CD4-positive, alpha-beta T cell treated with Interleukin-6 at 100 ng/mL for 8 hours (primary cell): ENCODE measurements at places on chromosomes 1 and 21.

- DNase-seq: no peak
These were observed 65.2 kb downstream of the CD247 start for GRCh38 chr1:167453123-167453522.

DNA sequence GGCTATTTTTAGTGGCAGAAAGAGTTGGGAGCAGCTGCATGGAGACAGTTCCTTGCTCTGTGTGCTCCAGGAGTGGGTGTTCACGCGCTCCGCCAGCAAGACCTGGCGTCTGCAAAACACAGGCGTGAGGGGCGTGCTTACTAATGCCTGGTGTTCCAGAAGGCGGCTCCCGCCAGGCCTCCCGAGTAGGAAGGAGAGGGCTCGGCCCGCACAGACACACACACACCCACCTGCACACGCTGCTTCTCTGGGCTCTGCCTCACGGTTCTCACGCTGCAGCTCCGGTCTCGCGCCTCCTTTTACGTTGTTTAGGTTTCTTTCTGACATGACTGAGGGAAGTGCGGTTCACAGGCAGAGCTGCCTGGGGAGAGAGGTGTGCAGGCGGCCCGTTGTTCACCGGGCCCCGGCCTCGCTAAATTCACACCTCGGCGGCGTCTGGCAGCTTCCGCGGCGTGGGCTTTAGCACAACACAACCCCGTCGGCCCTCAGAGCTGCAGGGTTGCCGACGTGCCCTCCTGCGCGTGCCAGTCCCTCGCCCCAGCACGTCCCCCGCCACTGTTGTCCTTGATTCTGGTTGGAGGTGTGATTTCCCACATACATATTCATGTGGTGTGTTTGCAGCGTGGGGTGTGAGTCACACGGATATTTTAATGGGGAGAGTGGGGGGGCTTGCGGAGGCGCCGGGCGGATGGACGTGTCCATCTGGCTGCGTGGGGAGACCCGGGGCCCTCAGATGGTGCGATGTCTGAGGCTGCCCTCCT is 77.0 kb downstream of the SKI start:
- no peak for DNase-seq

DNA sequence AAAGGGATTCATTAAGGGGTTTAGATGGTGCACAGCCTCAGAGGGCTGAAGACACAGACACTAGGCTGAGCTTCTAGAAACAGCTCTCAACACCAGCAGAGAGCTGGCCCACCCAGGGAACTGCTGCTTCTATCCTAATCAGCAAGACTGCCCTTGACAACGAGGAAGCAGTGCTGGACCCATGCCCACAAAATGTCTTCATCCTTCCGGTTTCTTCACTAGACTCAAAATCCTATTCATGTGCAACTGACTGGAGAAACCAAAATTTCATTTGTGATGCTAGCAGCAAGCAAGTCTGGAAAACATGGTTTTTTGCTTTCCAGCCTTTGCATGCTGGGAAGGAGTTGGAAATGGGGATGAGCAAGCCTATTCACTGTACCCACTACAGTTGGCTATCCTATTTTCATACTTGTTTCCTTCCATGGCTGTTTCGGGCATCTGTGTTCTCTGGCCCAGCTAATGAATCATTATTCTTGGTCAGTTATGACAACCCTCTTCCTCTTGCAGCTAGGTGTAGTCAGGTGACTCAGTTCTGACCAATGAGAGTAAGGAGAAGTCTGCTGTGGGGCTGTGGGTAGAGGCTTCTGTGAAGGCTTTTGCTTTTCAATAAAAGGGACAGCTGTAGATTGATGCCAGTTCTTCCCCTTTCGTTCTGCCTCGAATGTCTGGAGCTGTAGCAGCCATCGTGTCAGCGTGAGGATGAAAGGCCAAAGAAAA is 14.6 kb upstream of the TMEM61 start:
- no peak for DNase-seq

GRCh38 chr1:63238721-63239120 is 83.6 kb upstream of the FOXD3 start:
- DNase-seq: no peak
